ENCODE measurements at places on chromosomes 1 and 21.

- no peak for DNase-seq
Measured at GRCh38 chr1:203264052-203264501, 34.6 kb upstream of the CHIT1 start.

- DNase-seq = no peak
Measured at GRCh38 chr1:163166886-163167555, 35.7 kb downstream of the RGS5 start.

DNA sequence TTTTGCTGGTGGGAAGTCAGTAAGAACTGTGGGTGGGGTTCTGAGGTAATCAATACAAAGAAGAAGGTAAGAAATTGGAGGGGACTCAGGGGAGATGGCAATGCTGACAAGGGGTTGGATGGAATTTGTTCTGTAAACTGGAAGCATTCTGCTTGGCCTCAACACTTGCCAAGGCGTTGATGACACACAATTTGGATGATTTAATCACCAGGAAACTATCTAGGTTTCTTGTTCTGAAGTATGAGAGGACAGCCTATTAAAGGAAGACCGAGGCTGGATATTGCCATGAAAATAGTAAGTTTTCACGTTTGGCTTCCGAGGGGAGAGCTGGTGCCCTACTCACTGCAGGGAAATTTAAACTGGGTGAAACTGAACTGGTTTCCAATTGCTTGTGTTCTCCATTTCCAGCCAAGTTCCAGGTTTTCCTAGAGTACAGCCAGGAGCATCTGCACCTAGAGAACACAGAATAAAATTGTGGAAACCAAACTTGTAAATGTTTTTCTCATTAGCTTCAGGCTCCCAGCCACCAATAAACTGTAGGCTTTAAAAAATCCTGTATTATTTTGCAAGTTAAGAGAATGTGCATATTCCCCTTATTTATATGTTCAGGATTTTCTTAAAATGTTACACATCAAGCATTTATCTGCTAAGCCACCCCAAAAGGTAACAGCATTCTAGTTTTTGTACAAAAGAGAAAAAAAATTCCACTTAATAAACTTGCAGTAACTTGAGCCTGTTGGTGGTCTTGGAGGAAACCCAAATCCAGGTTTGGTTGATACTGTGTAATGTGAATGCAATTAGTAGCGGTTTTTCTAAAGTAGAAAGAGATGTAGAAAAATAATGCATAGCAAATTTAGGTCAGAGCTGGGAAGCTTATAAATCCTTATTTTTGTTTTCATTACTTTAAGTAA lies 53.8 kb downstream of the ROR1 start:
- no peak for DNase-seq

- DNase-seq = no peak
Measured at GRCh38 chr1:112840631-112841624, 115.1 kb downstream of the SLC16A1 start.

DNA sequence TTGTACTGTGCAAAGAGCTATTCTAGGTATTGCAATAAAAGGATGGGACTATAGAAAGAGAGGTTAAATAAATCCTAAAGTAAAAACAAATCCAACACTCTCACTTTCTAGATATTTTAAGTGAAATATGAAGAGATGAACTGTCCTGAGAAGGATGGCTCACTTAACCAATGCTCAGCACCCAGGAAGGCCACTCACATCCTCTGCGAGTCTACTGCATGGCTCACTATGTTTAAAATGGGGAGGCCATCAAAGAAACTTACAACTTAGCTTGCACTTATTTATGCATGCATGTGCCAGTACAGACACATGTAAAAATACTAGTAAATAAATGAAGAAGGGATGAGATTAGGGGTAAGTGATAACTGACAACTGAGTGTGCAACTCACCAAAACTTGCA lies 37.5 kb downstream of the PLPPR5 start:
- no peak for DNase-seq

DNA sequence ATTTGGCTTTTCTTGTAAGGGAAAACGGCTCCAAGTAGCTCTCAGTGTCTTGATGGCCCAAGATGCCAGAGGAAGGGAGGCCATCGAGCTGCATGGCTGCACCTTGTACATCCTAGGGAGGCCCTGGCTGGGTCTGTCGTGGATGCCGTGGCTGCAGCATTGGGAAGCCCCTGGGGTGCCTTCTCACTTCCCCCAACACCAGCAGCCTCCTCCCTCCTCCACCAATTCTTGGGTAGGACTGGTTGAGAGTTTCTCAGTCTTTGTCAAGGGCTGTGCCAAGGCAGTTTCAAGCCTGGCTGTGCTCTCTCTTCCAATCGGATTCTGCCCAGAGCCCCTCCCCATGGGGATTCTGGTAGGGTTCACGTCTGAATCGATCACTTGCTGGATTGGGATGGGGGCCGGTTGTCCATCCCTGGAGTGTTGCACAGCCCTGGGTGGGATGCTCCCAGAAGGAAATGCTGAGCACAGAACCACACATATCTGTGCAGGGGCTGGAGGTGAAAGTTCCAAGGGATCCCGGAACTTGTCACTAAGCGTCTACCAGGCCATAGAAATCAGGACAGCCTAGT lies 14.0 kb upstream of the SPSB1 start:
- DNase-seq = no peak

DNA sequence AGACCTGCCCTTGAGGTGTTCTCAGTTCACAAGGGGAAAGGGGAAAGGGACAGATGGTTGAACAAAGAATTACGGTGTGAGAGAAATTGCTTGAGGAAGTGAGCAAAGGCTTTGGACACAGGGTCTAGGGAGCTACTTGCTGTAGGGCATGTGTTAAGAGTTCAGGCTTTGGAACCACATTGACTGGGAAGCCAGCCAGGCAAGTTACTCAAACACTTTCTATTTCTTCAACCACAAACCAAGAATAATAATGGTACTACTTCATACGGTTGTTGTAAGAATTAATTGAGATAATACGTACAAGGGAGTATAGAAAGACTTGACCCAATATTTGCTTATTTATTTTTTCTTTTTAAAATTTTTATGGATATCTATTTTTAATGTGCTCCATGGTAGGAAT lies 26.6 kb downstream of the AK4 start:
- DNase-seq = no peak

DNA sequence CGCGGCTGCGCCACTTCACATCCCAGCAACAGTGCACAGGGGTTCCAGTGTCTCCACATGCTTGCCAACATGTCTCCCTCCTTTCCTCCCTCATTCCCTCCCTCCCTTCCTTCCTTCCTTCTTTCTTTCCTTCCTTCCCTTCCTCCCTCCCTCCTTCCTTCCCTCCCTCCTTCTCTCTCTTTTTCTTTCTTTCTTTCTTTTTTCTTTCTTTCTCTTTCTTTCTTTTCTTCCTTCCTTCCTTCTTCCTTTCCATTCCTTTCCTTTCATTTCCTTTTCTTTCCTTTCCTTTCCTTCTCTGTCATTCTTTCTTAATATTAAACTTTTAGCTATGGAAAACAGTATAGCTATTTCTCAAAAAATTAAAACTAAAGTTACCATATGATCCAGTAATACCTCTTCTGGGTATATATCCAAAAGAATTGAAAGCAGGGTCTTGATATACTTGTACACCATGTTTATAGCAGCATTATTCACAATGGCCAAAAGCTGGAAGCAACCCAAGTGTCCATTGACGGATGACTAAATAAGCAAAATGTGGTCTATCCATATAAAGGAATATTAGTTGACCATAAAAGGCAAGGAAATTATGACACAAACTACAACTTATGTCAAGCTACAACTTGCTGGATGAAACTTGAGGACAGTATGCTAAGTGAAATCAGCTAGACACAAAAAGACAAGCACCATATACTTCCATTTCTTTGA lies 55.0 kb upstream of the TLR5 start:
- DNase-seq = no peak

DNA sequence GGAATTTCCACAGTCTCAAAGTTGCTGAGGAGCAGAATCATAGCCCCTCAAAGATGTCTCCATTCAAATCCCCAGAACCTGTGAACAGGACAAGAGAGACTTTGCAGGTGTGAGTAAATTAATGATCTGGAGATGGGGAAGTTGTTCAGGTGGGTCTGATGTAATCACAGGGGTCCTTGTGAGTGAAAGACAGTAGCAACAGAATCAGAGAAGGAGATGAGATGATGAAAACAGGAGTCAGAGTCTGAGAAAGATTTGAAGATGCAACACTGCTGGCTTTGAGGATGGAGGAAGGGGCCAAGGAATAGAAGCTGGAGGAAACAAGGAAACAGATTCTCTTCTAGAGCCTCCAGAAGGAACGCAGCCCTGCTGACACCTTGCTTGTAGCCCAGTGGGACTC lies 81.5 kb downstream of the SELENOF start:
- no peak for DNase-seq

- DNase-seq = no peak
Measured at GRCh38 chr21:14869984-14870852, 194.6 kb downstream of the NRIP1 start.

GRCh38 chr1:119285482-119285881 lies 83.1 kb upstream of the HAO2 start:
- DNase-seq = no peak

DNA sequence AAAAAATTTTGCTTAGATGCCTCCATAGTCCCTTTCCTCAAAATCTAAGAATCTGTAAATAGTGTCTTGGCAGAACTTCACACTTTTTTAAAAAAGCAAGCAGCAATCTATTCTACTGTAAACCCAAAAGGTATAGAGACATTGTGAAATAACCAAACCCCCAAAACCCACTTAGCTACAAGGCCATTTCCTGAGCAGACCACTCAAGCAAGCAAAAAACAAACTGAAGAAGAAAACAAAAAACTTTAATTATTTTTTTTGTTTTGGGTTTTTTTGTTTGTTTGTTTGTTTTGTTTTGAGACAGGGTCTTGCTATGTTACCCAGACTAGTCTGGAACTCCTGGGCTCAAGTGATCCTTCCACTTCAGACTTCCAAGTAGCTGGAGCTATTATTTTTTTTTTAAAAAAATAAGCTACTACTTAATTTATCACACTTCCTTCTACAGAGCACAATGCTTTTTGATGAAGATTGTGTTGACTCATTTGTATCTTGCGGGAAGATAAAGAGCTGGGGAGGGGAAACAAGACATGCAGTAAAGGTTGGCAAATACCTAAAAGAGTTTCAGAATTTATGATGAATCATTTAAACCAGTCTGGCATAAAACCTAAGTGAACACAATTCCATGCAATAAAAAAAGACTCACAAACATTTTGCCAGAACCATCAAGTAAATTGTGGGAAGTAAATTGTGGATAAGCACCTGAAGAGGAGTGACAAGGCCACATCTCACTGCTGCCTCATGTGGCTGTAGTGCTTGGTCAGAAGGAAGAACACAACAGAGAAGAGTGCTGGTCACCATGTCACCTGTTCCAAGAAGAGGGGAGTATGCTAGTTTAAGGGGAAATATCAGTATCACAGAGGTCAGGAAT lies 2.7 kb upstream of the PTPN22 start:
- DNase-seq = no peak

- no peak for DNase-seq
Measured at GRCh38 chr1:206814716-206815341, 42.5 kb upstream of the IL10 start.

DNA sequence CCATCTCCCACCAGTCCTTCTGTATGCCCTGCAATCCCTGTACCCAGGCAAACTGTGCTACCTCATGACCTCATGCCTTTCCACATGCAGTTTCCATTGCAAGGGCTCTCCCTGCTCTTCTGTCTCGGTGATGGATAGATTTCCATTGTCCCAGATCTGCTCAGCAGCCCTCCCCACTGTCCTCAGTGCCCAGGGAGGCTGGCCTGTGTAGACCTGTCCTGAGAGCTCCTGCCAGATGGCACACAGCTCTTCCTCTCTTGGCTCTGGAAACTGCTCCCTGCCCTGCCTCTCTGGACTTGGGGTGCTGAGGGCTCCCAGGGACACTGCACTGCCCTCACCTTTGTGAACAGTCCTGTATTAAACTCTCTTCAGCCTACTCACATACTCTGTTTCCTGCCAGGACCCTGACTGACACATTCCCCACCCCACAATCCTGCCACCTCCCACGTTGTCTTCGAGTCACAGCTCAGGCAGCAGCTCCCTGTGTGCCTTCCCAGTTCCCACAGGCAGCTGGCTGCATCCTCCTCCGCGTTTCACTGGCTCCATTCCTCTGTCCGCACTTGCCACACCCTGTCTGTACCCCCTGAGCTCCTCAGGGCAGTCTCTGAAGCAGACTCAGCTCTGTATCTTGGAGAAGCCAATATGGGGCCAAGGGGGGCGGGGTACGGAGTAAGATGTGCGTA lies 57.0 kb downstream of the SPATA46 start:
- no peak for DNase-seq

DNA sequence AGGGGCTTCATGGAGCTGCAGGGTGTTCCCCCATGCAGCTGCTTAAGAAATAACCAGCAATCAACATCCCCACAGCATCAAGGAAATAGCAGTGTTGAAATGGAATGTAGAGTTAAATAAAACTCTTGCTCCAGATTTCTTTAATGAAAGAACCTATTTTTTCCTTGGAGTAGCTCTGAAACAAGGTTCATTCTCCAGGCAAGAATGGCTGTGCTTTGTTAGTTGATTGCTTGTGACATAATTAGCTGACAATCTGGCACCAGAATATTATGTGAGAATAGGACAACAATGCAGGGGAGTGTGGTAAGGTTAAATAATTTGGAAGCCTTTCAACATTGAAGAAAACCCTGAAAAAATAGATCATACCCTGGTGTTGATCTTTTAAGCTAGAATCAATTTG lies 254.2 kb upstream of the RRP15 start:
- no peak for DNase-seq

- DNase-seq = no peak
Measured at GRCh38 chr1:186082235-186082937, 292.7 kb downstream of the TPR start.

DNA sequence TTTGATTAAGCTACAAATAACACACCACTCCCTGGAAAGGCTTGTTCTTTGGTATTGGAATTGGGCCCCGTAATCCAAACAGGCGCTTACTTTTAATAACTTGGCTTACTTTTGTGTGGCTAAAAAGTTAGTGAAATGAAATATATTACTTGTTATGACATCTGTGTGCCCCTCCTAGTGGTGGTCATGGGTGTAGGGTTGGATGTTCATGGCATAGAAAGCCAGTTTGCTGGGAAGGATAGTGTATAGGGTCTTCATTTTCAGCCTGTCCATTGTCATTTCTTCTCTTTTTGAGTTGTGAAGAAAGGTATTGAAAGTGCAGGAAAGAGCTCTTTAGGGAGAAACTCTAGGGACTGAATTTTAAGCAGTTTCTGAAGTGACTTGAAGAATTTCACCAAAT lies 5.9 kb downstream of the CDC14A start:
- DNase-seq = no peak

DNA sequence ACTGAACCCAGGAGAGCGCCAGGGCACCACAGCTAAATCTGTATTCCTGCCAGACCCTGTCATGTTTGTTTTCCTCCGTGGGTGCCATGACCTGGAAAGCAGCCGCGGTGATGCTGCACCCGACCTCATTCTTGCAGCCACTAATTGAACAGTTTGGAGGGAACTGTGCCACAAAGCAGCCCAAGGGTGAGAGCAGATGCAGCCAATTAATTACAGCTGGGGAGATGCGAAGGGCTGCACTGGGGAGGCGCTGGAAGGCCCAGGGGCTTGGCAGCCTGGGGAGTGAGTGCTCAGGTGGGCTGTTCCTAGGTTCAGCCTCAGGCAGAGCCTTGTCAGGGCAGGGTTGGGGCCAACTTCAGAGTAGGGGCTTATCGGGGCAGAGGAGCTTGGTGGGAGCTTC lies 158.4 kb upstream of the CD34 start:
- no peak for DNase-seq

Data from stimulated activated CD4-positive, alpha-beta T cell treated with anti-CD3 and anti-CD28 coated beads, Interleukin-1b, Interleukin-23, amount 100 ng/mL, for 1 hour (primary cell).